ENCODE measurements at places on chromosomes 7 and 10. TPM values are rescaled to one million over a fixed set of nuclear protein-coding genes. Genes with fewer than 3 reads are reported as not detected.
A peak's percentile ranks its signal among the peaks of the same experiment; 100 is the strongest.

HOXA13 gene
- total RNA-seq: not detected

DDX50 gene
- 50.7 TPM for total RNA-seq

NHLRC2 gene
- 25.0 TPM for total RNA-seq

FGFR2 gene
- not detected for total RNA-seq

SYT15 gene
- total RNA-seq: 1.0 TPM

NOC3L gene
- 21.6 TPM for total RNA-seq

DNA sequence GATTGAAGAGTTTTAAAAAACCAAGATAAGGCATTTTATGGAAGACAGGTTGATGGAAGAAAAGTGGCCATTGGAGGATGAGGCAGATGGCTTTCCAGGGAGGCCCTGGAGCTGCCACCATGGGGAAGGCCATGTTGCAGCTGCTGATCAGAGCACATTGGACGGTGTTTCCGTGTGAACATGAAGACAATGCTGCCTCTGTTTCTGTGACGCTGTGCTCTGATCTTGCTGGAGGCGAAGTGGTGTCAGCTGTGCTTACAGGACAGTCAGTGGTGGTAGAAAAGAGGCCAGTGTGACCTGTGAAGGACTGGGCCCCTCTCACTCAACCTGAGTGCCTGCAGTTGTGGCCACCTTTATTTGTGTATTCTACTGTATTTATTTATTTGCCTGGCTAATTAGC lies 132.9 kb downstream of the FAM204A start:
- H3K36me3 ChIP-seq: no peaks in the 10 kb centered on the region
- H3K4me1 ChIP-seq: no peaks in the 10 kb centered on the region
- DNase-seq: no peak
- H3K27me3 ChIP-seq: peaks cover 13% of the 10 kb centered on the region

DNA sequence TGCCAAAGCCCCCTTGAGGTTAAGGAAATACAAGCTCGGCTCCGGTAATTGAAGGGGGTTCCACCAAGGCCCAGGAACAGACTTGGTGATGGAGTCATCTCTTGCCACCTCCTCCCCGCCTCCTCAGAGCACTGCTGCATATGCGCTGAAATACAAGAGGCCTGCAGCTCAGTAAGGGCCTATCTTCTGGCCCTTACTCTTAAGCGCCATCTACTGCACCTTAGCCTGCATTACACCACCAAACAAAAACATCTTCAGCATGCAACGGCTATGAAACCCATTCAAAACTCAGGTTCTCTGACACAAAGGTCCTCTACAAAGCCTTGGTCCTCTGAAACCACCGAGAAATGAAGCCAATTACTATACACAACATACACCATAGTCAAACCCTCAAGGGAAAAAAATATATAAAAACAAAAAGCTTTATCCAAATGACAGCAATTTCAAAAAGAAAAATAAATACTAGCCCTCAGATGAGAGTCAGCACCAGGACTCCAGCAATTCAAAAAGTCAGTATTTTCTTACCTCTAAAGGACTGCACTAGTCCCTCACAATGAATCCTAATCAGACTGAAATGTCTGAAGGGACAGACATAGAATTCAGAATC lies 176.8 kb upstream of the TBX20 start:
- H3K36me3 ChIP-seq: no peaks in the 10 kb centered on the region
- no peak overlapping the region for H3K4me3 ChIP-seq
- DNase-seq: peak; percentile 30

GRCh38 chr7:119900996-119901672 lies 371.8 kb upstream of the KCND2 start:
- DNase-seq: no peak
- H3K27me3 ChIP-seq: no peaks in the 10 kb centered on the region
- H3K4me3 ChIP-seq: no peak overlapping the region
- H3K36me3 ChIP-seq: no peaks in the 10 kb centered on the region
- no peak overlapping the region for H3K27ac ChIP-seq

TRPV5 gene
- total RNA-seq: not detected

GRCh38 chr10:418894-419293 lies 270.6 kb downstream of the DIP2C start:
- H3K27ac ChIP-seq: no peak overlapping the region
- no peaks in the 10 kb centered on the region for H3K4me1 ChIP-seq
- H3K4me3 ChIP-seq: no peak overlapping the region
- no peak for DNase-seq
- no peaks in the 10 kb centered on the region for H3K27me3 ChIP-seq

DNA sequence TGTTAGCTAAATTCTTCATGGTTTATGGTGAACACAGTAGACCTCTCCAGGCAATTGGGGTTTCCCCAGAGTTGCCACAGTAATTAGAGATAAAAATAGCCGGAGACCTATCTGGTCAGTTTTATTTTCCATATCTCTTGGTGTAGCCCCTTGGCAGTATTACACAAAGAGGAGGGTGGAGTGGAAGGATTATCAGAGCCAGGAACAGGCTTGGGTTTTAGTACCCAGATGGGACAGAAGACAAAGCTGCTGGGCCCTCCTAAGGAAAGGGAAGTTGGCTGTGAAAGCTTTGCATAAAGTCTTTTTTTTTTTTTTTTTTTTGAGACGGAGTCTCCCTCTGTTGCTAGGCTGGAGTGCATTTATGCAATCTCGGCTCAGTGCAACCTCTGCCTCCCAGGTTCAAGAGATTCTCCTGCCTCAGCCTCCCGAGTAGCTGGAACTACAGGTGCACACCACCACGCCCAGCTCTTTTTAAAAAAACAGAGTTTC lies 9.7 kb downstream of the ZSCAN21 start:
- no peaks in the 10 kb centered on the region for H3K4me1 ChIP-seq
- no peak overlapping the region for H3K27ac ChIP-seq
- H3K27me3 ChIP-seq: no peaks in the 10 kb centered on the region
- DNase-seq: no peak
- H3K36me3 ChIP-seq: peaks cover 28% of the 10 kb centered on the region

FRG2B gene
- not detected for total RNA-seq

ELN gene
- not detected for total RNA-seq

RELN gene
- total RNA-seq: not detected

GNAT3 gene
- not detected for total RNA-seq

DNA sequence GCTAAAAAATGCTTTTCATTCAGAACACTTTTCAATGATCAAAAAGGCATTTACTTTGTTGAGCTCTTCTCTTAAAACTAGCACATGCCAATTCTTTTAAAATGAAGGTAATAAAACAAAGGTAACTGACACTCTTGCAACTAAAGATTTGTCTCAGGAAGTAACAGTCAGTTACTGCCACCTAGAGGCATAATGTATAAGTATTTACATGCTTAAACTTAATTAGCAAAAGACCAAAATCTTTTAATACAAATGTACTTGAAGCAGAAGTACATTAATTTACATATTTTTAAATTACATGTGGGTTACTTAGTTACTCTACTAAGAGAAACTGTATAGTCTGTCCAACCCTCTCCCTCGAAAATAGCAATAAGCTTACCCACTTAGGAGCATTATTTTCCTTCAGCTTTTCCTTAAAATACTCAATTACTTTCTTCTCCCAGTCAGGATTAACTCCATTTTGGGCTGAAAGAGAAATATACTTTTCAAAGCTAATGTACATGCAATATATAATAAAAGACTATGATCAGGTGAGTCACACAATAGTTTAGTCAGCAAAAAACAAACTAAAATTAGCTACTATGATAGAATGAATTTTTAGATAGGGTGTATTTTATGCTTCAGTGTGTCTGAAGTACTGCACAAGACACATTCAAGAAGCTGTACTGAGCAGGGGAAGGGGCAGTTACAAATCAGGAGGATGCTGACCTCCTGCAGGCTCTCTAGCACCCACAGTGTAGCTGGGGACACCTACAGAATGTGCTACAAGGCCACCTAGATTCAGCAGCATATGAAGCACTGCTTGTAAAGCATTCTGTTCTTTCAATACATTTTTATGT lies 13.0 kb downstream of the MCMBP start:
- no peak overlapping the region for H3K27ac ChIP-seq
- no peak for DNase-seq
- H3K4me1 ChIP-seq: peaks cover 41% of the 10 kb centered on the region

DNA sequence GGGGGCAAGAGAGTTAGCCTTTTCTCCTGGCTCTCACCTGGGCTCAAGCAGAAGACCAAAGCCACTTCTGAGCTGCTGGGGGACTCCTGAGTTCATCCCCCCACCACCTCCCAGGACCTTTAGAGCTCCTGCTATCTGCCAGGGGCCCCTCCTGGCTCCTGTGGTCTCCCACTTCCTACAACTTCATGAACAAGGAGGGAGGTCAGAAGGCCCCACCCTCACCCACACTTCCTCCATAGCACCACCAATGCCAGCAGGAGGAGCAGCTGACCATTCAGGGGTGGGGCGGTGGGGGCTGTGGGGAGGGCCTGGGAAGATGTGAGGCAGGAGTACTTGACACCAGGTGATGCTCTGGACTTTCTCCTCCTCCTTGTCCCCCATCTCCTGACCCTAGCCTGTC lies 32.6 kb upstream of the ADCYAP1R1 start:
- H3K36me3 ChIP-seq: peaks cover 15% of the 10 kb centered on the region
- peak overlapping the region; percentile 17 for H3K4me3 ChIP-seq
- H3K4me1 ChIP-seq: peaks cover 71% of the 10 kb centered on the region
- H3K27ac ChIP-seq: peak overlapping the region; percentile 75
- H3K27me3 ChIP-seq: peaks cover 3% of the 10 kb centered on the region

GRCh38 chr10:107122703-107123102 lies 41.8 kb downstream of the SORCS1 start:
- no peak for DNase-seq
- H3K36me3 ChIP-seq: no peaks in the 10 kb centered on the region
- no peak overlapping the region for H3K4me3 ChIP-seq
- H3K4me1 ChIP-seq: no peaks in the 10 kb centered on the region
- no peak overlapping the region for H3K27ac ChIP-seq

DNA sequence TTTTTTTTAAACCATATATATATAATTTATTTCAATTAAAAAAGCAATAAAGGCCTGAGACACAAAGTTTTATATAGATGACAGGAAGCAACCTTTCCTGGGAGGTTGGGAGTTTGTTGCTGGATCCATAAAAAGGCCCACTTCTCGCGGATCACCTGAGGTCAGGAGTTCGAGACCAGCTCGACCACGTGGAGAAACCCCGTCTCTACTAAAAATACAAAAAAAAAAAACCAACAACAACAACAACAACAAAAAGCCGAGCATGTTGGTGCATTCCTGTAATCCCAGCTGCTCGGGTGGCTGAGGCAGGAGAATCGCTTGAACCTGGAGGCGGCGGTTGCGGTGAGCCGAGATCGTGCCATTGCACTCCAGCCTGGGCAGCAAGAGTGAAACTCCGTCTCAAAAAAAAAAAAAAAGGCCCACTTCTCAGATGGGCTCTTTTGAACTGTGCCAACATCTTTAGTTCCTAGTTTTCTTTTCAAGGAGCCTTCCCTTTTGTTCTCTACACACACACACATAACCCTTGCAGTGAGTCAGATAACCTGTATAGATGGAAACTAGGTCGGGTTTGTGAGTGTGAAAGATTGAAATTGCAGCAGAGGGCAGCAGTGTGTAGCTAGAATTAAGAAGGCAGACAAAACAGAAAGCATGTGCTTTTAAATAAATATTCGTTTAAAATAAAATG lies 1.2 kb upstream of the SMNDC1 start:
- peak overlapping the region; percentile 97 for H3K27ac ChIP-seq
- peak; percentile 77 for DNase-seq
- peaks cover 31% of the 10 kb centered on the region for H3K36me3 ChIP-seq
- peak overlapping the region; percentile 95 for H3K4me3 ChIP-seq
- peaks cover 45% of the 10 kb centered on the region for H3K4me1 ChIP-seq

DNA sequence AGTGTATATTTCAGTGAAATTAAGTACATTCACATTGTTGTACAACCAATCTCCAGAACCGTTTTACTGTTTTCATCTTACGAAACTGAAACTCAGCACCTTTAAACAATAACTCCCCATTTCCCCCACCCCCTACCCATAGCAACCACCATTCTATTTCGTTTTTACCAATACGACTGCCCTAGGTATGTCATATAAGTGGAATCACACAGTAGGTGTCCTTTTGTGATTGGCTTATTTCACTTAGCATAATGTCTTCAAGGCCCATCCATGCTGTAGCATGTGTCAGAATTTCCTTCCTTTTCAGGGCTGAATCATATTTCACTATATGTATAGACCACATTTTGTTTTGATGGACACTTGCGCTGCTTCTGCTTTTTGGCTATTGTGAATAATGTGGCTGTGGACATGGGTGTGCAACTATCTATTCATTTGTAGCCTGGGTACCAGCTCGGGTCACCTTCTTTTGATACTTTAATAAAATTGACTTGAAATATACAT lies 34.3 kb upstream of the DLG5 start:
- H3K27ac ChIP-seq: no peak overlapping the region
- H3K4me1 ChIP-seq: peaks cover 2% of the 10 kb centered on the region
- H3K36me3 ChIP-seq: no peaks in the 10 kb centered on the region

CRYGN gene
- 0.50 TPM for total RNA-seq

DNA sequence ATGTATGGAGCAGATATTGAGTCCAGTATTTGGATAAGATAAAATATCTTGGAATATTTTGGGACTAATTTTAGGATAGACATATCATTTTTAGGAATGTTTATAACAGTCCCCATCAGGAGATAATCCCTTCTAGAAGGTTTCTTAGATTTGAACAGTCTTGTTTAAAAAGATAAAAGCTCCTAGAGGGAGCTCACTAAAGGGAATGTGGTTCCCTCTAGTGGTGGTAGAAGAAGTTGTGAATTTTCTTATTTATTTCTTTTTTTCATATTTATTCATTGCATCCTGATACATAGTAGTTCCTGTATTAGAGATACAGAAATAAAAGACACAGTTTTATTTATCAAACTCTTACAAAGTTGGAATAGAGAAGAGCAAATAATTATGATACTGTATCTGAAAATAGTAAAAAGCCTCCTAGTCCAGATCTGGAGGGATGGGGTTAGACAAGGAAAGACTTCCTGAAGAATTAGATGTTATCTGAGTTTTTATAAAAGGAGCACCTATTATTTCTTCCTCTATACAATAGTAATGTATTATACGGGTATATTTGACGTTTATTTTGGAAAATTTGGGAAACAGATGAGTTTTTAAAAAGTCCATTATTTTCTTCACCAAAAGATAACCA lies 24.5 kb upstream of the KLF14 start:
- H3K36me3 ChIP-seq: no peaks in the 10 kb centered on the region
- H3K4me3 ChIP-seq: no peak overlapping the region
- no peak for DNase-seq
- H3K27me3 ChIP-seq: peaks cover 15% of the 10 kb centered on the region
- no peaks in the 10 kb centered on the region for H3K4me1 ChIP-seq

PTTG1IP2 gene
- total RNA-seq: not detected

- H3K27ac ChIP-seq: no peak overlapping the region
- H3K4me1 ChIP-seq: peaks cover 1% of the 10 kb centered on the region
- peak; percentile 33 for DNase-seq
- H3K27me3 ChIP-seq: peaks cover 51% of the 10 kb centered on the region
Measured at GRCh38 chr10:124092250-124092859, 1.0 kb downstream of the CHST15 start.

- H3K27me3 ChIP-seq: no peaks in the 10 kb centered on the region
- no peaks in the 10 kb centered on the region for H3K36me3 ChIP-seq
- H3K4me3 ChIP-seq: no peak overlapping the region
- no peak overlapping the region for H3K27ac ChIP-seq
Measured at GRCh38 chr7:84291756-84292155, 97.2 kb upstream of the SEMA3A start.
